NCI-H2081 (cell line): ENCODE measurements at places on chromosomes 7 and 10.

DNA sequence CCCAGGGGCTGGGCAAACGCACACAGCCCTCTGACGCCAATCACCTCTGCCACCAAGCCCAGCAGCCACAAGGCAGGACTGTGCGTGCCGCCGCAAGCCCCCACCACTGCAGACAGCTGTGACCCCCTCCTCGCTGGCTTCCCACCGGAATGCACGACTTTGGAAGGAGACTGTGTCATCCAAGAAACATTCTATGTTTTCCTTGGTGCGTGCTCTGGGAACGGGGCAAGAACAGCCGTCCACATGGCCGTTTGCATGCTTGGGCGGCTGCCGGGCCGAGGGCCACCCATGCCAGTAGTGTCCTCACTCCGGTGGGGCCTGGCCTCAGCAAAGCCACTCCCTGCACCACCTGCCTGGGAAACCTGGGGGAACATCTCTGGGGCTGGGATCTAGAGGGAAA, 17.6 kb upstream of the ELN start:
- DNase-seq, result no peak

- peak; percentile 20 for DNase-seq
Measured at GRCh38 chr7:15495170-15495569, 66.6 kb downstream of the AGMO start.

- no peak for DNase-seq
Measured at GRCh38 chr7:25845464-25845863, 306.5 kb upstream of the NFE2L3 start.

DNA sequence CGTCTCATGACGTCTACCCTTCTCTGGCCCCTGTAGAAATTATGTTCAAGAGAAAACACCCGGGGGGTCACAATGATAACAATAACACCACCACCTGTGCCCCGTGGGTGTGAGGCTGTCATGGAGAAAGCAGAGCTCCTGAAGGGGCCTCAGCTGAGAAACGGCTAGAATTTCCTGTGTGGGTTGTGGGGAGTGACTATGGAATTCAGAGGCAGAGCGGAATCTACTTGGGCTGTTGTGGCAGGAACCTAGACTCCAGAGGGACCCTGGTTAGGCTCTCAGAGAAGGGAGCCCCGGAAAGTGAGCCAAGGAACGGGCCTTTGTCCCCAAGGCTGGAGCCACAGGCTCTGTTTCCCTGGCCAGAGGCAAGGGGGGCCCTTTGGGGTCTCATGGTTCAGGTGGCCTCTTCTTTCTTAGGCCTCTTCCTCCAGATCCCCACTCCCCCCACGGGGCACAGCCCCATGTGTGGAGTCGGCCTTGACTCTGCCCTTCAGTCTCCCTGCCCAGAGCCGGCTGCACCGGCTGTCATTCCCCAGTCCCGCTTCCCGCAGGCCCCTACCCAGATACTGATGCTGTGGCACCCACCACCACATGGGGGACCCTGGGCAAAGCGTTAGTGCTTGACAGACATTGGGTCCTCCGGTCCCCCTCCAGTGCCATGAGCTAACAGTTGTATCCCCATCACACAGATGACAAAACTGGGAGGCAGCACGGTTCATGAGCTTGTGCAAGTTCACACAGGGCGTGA, 6.5 kb upstream of the GIMAP8 start:
- no peak for DNase-seq

DNA sequence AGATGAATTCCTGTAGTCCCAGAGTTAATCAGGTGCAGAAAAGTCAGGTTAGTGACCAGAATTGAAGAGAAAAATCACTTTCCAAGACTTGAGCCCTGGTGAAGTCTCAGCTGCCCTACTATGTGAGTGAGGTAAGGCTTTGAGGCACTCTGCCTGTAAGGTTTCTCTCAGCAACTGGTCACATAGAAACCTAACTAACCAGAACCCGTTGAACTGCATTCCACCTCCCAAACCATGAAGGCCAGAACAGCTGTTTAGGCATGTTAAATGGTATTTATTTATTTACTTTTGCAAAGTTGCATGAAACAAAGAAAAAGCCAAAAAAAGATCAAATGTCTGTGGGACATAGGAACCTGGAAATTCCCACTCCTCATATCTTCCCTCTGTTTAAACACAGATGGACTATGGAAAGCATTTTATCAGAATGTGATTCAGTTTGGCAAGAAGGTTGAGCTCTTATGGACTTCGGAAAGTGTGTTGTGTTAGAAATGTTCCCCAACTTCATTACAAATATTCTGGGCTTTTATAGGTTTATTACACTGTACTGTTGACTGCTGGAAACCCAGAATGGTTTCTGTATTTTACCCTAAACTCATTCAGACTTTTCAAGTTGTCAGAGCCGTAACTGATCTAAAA, 12.8 kb upstream of the GPR85 start:
- no peak for DNase-seq

- DNase-seq, result no peak
Measured at GRCh38 chr10:15780353-15781135, 60.8 kb upstream of the ITGA8 start.

DNA sequence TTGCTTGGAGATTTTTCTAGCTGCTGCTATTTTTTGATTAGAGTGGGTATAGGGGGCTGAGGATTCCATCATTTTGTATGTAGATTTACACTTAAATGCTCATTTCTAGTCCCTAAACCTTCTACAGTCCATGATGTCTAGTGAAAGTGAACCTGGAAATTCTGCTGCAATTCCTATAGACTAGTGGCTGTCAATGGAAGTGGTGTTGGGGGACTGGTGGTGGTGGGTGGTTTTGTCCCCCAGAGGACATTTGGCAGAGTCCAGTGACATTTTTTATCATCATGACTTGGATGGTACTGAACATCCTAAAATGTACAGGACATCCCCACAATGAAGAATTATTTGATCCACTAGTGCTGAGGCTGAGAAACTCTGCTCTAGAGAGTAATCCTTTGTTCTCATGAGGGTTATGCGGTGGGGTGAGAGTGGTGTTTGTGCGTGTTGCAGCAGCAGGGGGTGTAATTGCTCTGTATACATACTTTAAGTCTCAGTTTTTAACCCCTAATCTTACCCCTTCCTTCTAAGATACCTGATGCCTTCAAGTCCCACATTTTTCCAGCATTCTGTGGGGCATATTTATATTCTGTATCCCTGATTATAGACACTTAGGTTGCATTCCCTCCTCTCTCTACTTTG, 35.0 kb downstream of the KIF11 start:
- peak; percentile 5 for DNase-seq

DNA sequence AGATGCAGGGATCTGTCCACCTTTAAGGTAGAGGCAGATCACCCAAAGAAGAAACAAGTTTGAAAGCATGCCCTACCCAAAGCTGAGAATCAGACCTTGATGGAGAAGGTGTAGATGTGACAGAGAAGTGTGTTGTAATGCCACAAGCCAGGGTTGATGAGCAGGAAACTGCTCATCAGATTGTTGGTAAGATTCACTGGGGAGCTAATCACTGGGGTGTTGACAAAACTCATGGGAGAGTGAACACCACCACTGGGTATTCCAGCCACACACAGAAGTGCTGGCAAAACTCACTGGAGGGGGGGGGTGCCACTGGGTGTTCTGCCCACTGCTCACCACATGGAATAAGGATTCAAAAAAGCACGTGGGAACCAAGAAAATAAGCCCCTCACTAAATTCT, 95.2 kb downstream of the IQUB start:
- no peak for DNase-seq

GRCh38 chr10:125535559-125535958, 147.4 kb downstream of the TEX36 start:
- no peak for DNase-seq
